Activated CD4-positive, alpha-beta T cell treated with anti-CD3 and anti-CD28 coated beads for 36 hours (primary cell): ENCODE measurements at places on chromosomes 12 and 14. TPM values are rescaled to one million over a fixed set of nuclear protein-coding genes. Genes with fewer than 3 reads are reported as not detected.
A peak's percentile ranks its signal among the peaks of the same experiment; 100 is the strongest.

- DNase-seq, result no peak
Measured at GRCh38 chr12:15131431-15131830, 89.8 kb downstream of the RERG start.

- peak; percentile 63 for DNase-seq
Measured at GRCh38 chr12:111766608-111767361, at the start of gene ALDH2. Gene ALDH2, plus strand, starts transcription at chr12:111766933. Its CDS starts 50 bp downstream, at chr12:111766983.

PLCZ1 gene
- not detected for total RNA-seq

ATN1 gene
- total RNA-seq, result 32.2 TPM

IAPP gene
- not detected for total RNA-seq

- no peak for DNase-seq
Measured at GRCh38 chr12:65339161-65339560, 60.7 kb downstream of the MSRB3 start.

SLCO1B1 gene
- total RNA-seq, result not detected

VDR gene
- total RNA-seq, result 124 TPM

TUNAR gene
- not detected for total RNA-seq

- no peak for DNase-seq
Measured at GRCh38 chr14:26216786-26217185, 381.0 kb downstream of the NOVA1 start.

TOMM20L gene
- not detected for total RNA-seq

ASIC1 gene
- total RNA-seq, result 7.3 TPM

DNA sequence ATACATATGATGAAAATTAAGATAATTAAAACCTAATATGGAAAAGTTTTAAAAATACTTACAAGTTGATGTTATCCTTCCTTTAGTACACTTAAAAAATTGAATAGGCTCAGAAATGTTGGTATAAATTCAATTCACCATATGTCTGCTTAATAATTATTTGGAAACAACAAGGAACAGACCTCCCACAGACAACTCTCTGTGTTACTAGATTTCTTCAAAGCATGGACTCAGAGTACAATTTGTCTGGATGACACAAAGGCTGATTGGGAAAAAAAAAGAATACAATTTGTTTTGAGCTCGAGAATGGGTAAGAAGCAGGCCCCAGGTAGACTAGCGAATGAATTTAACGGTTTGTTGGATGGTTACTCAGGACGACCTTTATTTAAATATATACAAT, 48.9 kb upstream of the BTG1 start:
- no peak for DNase-seq

- peak; percentile 10 for DNase-seq
Measured at GRCh38 chr14:93683226-93683625, 105.1 kb downstream of the PRIMA1 start.

BCL11B gene
- 62.1 TPM for total RNA-seq

- no peak for DNase-seq
Measured at GRCh38 chr12:9718968-9719367, 13.9 kb downstream of the CLECL1 start.

STAT6 gene
- 250 TPM for total RNA-seq

DNA sequence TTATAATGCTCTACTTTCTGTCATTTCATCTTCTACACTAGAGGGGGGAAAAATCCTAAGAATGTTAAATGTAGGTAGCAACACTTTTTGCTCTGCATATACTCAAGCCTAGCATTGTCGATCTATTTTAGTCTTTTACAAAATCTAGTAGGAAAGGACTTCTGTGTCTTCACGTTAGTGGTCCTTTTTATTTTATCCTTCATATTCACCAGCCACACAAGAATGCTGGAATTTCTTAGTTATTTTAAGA, 253.0 kb upstream of the FLRT2 start:
- DNase-seq, result no peak

DNA sequence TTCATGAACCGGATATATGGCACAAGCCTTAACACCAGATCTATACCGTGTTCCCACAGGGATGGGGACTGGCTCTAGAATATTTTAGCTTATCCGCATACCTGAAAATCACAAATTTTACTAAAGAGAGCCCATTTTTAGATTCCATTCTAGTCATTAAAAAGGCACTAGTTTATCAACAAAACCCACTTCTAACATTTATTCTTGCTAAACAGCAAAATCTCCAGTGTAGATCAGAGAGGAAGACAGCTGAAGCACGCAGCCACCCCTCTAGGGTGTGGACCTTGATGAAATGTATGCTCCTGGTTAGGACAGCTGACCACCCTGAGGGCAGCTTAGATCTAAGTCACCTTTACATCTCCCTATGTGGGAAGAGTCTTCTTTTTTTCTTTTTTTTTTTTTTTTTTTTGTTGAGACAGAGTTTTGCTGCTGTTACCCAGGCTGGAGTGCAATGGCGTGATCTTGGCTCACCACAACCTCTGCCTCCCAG, 62.4 kb downstream of the EID3 start:
- DNase-seq, result no peak

GPD1 gene
- total RNA-seq, result 0.37 TPM

GRCh38 chr12:575948-576614, 87.2 kb downstream of the NINJ2 start:
- peak; percentile 91 for DNase-seq

TAS2R43 gene
- total RNA-seq, result 0.64 TPM

GRCh38 chr14:94377866-94378470, 10.4 kb downstream of the SERPINA1 start:
- DNase-seq, result no peak

DNA sequence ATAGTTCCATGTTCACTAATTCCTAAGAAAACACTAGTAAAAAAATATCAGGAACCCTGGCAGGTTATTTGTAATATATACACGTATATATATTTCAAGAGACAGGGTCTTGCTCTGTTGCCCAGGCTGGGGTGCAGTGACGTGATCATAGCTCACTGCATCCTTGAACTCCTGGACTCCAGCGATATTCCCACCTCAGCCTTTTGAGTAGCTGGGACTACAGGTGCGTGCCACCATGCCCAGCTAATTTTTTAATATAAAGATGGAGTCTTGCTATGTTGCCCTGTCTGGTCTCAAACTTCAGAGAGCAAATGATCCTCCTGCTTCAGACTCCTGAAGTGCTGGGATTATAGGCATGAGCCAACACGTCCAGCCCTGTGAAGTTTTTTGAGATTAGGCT, 16.2 kb downstream of the GPRC5A start:
- DNase-seq, result no peak

LGR5 gene
- total RNA-seq, result not detected

GRCh38 chr12:117685110-117685926, 283.5 kb downstream of the KSR2 start:
- DNase-seq, result no peak

DNA sequence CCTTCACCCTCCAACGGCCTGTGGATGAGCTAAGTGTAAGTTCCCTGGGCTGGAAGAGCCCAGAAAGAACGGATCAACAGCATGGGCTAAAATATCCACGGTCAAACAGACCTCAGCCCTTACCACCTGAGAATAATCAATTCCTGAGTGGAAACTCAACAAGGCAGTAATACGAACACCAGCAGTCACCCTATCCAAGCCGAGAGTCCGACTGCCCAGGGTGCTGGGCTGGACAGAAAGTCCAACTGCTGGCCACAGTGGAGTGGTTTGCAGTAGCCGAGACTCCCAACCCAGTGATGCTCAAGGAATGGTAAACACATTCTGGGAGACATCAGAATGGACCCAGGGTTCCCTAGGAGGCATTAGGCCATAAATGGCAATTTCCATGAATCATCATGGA, 36.8 kb downstream of the ANO2 start:
- no peak for DNase-seq

GRCh38 chr12:57240066-57240921, 10.7 kb downstream of the STAC3 start:
- peak; percentile 91 for DNase-seq

GRCh38 chr14:73428353-73428824, 30.0 kb downstream of the NUMB start:
- DNase-seq, result no peak

DNA sequence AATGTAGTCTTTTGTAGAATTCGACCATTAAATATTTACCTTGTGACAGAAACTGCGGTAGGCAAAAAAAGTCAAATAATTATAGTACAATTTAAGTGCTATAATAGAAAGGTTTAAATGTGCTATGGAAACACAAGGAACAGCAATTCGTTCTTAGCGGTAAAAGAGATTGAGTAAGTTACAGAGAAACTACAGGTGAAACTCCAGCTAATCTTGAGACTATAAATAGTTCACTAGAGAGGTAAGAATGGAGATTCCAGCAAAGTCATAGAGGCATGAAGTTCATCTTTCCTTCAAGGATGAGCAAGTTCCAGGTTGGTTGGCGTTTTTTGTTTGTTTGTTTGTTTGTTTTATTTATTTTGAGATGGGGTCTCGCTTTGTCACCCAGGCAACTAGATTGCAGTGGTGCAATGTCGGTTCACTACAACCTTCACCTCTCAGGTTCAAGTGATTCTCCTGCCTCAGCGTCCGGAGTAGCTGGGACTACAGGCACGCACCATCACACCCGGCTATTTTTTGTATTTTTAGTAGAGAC, 878 bp upstream of the R3HDM2 start:
- no peak for DNase-seq

DNA sequence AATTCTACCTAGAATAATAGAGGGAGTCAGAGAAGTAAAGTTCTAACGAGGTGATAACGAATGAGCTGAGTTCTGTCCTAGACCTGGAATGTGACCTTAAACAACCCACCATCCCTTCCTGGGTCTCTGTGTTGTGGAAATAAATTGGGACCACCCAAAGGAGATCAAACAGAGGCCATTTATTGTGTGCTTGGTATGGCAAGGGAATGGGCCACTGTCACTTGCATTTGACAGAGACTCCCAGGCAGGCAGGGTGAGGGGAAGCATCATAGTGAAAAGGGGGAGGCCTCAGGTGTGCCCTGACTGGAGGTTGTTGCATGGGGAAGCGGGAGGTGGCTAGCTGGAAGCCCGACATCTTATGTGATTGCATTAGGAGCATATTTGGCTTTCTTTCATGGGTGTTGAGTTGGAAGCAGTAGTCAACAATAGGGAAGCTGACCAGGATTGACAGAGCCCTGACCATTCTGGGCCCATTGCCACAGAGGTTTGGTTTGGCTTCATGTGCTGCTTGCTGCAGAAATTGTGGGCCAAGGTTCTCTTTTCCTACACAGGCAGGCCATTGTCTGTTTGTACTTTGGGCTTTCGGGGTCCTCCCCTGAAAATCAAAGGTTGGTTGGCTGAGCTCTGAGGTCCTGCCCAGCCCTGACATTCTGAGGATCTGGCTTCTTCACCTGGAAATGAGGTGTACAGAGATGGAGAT, 17.6 kb upstream of the FAM181A start:
- DNase-seq, result no peak

GRCh38 chr12:99935608-99936007, 49.1 kb downstream of the ANKS1B start:
- no peak for DNase-seq

DNA sequence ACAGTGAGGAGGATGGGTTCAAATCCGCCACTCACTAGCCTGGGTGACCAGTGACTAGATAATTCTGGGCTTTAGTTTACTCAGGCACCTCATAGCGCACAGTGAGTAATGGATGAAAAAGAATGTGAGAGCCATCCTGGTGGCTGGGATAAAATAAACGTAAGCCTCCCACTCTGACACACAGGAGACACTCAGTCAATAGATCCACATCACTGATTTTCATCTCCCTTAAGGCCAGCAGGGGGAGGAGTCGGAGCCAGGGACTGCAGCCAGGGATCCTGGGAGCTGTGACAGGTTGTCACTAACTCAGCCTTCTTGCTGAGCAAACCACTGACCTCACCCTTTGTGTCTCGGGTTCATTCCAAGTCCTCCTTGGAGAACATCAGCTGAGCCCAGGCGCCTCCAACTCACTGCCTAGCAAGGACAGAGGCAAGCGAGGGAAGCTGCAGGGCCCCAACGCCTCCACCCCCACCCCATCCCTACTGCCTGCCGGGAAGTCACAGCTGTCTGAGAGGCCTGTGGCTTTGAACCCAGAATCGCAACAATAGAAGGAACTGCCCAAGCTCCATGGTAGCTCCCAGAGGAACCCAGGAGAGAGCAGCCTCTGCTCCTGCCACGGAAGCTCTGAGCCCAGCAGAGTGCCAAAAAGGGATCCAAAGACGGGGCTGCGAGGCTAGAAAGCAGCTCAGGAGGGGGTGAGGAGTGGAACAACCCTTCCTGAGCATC, 30.7 kb downstream of the PXN start:
- DNase-seq, result no peak

PLA2G1B gene
- 0.51 TPM for total RNA-seq

DNA sequence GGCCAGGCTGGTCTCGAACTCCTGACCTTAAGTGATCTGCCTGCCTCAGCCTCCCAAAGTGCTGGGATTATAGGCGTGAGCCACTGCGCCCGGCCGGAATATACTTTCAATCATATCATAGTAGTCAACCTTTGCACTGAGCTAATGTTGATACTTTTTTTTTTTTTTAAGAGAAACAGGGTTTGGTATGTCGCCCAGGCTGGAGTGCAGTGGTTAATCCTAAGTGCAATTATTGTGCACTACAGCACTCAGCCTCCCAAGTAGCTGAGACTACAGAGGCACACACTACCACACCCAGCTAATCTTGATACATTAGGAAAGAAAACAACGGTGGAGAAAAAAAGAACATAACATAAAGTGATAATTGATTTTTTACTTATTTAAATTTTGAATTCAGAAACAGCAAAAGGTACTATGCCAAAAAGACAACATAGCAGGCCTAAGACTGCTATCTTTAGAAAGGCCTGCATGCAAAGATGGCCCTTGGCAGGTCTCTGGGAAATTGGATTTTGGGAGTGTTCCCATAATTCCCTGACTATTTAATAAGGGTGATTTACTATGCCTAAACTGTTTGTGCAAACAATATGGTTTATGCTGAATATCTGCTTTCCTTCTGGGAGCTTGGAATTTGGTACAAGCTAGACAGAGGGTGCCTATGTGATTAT, 15.5 kb downstream of the BTBD7 start:
- no peak for DNase-seq

RPL10L gene
- total RNA-seq, result not detected

AICDA gene
- total RNA-seq, result not detected

DNA sequence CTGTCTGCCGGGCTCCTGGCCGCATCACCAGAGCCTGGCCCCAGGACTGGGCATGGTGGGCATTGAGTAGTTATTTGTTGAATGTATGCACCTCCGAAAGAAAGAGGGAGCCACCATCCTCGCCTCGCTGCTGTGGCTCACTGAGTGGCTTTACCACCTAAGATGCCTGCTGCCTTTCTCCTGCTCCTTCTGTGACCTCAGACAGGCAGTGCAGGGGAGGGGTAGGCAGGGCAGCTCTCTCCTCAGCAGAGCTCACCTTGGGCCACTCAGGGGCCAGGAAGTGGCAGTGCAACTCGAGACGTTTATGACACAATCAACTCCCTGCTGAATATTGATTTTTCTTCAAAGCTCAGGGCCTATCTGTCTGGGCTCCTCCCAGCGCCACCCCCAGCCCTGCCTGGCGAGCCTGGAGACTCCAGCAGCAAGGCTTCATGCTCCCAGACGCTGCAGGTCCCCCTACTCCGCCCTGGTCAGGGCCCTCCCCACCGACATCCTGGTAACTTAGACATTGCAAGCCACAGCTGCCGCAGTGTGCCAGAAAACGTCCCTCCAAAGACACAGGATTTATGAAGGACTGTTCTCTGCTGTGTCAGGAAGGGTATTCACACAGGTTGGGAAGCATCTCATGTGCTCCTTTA, 84.3 kb upstream of the DIO3 start:
- no peak for DNase-seq

GRCh38 chr14:59429790-59430189, 35.4 kb downstream of the GPR135 start:
- no peak for DNase-seq
